ENCODE measurements at places on chromosomes 12 and 14. TPM values are rescaled to one million over a fixed set of nuclear protein-coding genes. Genes with fewer than 3 reads are reported as not detected.

GRCh38 chr12:124867401-124867930 is 3.8 kb upstream of the SCARB1 start:
- no peak for DNase-seq

Gene ANKRD33
- not detected for total RNA-seq

DNA sequence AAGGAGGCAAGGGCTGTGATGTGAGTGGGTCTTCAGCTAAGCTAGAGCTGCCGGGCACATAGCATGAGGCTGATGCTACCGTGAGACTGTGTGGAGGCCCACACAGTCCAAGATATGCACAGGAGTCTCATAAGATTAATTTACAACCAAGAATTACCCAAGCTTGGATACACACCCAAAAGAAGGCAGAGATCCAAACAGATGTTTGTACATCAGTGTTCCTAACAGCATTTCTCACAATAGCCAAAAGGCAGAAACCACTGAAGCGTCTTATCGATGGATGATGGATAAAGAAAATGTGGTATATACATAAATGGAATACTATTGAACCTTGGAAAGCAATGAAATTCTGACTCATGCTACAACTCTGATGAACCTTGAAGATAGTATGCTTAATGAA is 40.8 kb upstream of the RIC8B start:
- DNase-seq = no peak

- DNase-seq = no peak
Observed at GRCh38 chr14:50839048-50839447, 8.1 kb upstream of the NIN start.

DNA sequence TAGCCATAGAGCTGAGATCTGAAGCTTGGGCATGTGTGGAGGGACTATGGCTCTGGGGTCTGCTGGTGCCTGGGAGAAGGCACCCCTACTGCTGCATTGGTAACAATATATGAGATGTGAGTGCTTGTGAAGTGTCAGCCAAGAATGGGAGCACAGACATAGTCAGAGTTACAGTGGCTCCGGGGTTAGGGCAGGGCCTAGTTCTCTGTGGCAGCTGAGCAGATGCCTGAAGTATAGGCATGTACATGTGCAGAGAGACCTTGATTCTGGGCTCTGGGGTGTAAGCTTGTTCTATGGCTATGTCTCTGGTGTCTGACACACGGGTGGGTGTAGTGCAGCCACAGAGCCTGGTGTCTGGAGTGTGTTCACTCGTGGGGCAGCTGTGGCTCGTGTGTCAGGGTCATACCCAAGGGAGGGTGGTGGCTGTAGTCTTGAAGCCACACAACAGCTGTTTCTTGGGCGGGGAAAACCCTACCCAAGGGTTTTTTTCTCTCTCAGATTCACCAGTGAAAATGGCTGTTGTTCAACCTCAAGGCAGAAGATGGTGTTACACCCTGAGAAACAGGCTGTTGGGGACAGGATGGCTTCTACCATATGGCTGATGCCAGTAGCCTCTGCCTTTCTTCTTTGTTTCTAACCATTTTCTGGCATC is 11.9 kb upstream of the TCL1A start:
- DNase-seq = peak; percentile 41

GRCh38 chr14:96587823-96588385 is 85.7 kb downstream of the PAPOLA start:
- no peak for DNase-seq

DNA sequence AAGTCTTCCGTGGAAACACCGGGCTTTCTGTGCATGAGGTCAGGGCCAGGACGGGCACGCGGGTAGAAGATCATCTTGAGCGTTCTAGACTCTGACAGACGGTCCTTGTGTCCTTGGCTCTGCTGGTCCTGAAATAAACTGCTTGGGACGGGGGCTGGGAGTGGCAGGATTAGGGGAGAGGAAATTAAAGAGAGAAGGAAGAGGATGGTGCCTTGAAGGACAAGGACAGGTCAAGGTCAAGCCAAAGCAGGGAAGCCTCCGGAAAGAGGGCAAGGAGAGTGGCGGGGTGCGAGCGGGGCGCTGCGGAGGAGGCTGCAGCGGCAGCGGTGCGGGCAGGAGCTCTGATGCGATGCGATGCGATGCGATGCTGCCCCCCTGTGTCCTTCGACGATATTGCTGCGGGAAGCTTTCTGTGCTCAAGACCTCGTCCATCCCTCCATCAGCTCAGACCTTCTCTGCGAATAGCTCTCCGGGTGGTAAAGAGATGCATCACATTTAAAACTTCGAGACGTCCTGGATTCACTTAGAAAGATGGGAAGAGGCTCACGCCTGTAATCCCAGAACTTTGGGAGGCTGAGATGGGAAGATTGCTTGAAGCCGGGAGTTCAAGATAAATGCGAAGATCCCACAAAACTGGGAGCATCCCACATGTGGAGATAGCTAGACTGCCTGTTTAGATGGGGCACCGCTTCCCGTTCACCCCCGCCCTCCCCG is 110.1 kb upstream of the TMEM132D start:
- DNase-seq = peak; percentile 85

- no peak for DNase-seq
Observed at GRCh38 chr12:123278101-123278627, 6.5 kb upstream of the CDK2AP1 start.

DNA sequence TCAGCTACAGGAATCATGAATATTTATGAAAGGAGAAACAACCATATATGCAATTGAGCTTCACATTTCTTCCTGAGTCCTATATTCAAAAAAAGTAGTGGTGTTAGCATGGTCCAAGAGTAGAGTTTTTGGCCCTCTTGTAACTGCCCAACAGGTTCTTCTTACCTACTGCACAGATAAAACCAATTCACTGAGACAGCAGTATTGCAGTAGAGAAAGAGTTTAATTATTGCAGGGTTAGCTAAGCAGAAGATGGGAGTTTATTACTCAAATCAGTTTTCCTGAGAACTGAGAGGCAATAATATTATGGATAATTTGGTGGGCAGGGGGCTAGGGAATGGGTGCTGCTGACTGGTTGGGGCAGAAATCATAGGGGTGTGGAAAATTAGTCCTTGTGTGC is 6.5 kb upstream of the CIPC start:
- DNase-seq = no peak

DNA sequence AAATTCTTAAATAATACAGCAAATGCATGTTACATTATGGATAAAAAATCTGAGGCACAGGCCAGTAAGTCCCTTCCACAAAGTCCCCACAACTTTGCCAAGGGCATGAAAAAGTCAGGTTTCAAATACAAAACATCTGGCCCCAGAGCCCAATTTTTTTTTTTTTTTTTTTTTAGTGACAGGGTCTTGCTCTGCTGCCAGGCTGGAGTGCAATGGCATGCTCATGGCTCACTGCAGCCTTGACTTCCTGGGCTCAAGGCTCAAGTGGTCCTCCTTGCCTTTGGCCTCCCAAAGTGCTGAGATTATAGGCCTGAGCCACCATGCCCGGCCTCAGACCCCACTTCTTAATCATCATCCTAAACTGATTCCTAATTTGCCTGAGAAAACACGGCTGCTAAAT is 3.1 kb upstream of the TTC8 start:
- DNase-seq = no peak

GRCh38 chr12:79769189-79769859 is 78.6 kb upstream of the PAWR start:
- DNase-seq = no peak

Data from tongue (tissue), 3 donors.